Cerebellum (tissue), 4 donors: ENCODE measurements at places on chromosomes 5 and 9. TPM values are rescaled to one million over a fixed set of nuclear protein-coding genes. Genes with fewer than 3 reads are reported as not detected.

PCDHB14 gene
- 16.3 TPM for total RNA-seq

PCDHB3 gene
- total RNA-seq, result 19.7 TPM

RPS14 gene
- 1,114 TPM for total RNA-seq

FOXD4L6 gene
- total RNA-seq, result 0.36 TPM

GAS1 gene
- total RNA-seq, result 19.6 TPM

SPINK4 gene
- not detected for total RNA-seq

F2RL1 gene
- 1.2 TPM for total RNA-seq

MRPL36 gene
- total RNA-seq, result 15.0 TPM

CDKN2A gene
- total RNA-seq, result not detected

C9 gene
- not detected for total RNA-seq

APBA1 gene
- 42.3 TPM for total RNA-seq

PALM2AKAP2 gene
- total RNA-seq, result 4.5 TPM

RRAGA gene
- 44.5 TPM for total RNA-seq

BAAT gene
- not detected for total RNA-seq

CTXN3 gene
- total RNA-seq, result 2.8 TPM

DNAI1 gene
- total RNA-seq, result 13.2 TPM

SLC6A18 gene
- total RNA-seq, result not detected

TAF11L10 gene
- total RNA-seq, result not detected

S1PR3 gene
- 13.2 TPM for total RNA-seq

WNK2 gene
- total RNA-seq, result 47.4 TPM

SV2C gene
- 9.3 TPM for total RNA-seq

TMEM252 gene
- not detected for total RNA-seq

ROPN1L gene
- 3.2 TPM for total RNA-seq

CCNB1 gene
- 40.5 TPM for total RNA-seq

COL5A1 gene
- 27.7 TPM for total RNA-seq
